ENCODE measurements at places on chromosomes 6 and 20. TPM values are rescaled to one million over a fixed set of nuclear protein-coding genes. Genes with fewer than 3 reads are reported as not detected.

DNA sequence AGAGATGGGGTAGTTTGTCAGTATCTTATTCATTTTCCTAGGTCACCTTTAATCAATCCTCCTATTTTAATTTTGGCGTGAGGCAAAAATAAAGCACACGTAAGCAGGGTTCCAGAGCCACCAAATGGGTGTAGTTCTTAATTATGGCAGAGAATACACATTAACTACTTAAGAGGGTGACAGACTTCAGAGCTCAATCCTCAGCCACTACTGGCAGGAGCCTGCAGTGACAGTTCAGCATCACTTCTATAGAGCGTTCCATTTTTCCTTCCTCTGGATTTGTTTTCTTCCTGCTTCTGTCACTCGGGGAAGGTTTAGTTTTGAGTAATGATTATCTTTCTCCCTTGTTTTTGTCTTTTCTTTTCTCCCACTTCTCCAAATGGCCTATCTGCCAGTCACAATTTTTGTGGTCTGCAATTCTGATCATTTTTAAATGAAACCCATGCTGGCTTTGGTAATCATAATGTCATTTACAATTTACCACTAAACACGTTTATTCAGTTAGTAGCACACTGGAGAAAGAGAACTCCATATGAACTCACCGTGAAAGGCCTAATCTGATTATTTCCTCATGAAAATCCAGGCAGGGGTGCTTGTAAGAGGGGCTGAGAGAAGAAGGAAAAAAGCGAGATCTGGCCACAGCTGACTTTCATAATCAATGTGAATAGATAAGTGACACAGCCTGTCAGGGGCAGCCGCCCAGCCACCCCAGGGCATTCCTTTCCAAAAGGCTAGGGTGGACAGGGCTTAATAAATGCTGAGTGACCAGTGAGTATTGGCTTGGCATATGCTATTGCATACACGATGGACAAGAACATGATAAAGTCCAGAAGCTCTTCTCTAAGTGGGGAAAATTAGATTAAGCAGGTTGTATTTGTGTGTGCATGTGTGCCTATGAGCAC lies 412.1 kb downstream of the PKHD1 start:
- H3K4me1 ChIP-seq = no peaks in the 10 kb centered on the region
- H3K36me3 ChIP-seq = no peaks in the 10 kb centered on the region
- no peaks in the 10 kb centered on the region for H3K27me3 ChIP-seq
- H3K27ac ChIP-seq = no peak overlapping the region

DNA sequence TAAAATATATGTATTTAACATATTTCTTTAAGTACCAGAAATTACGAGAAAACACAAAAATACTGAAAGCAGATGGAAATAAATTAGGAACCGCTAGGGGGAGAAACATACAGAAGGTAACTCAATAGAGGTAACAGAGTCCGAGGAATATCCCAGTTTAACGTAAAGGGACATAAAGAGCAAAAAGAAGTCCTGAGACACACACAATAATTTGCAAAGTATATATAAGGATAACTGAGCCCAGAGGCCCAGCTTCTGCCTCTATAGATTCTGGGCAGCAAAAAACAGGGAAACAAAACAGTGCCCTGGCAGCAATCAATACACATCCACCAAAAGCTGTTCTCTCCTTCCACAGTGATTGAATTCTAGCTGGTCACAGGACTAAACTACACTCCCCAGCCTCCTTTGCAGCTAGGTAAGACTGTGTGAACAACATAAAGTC lies 15.1 kb downstream of the TBC1D32 start:
- H3K4me3 ChIP-seq = peak overlapping the region; percentile 36
- no peaks in the 10 kb centered on the region for H3K27me3 ChIP-seq
- no peak overlapping the region for H3K27ac ChIP-seq
- DNase-seq = no peak
- no peaks in the 10 kb centered on the region for H3K36me3 ChIP-seq
- H3K4me1 ChIP-seq = no peaks in the 10 kb centered on the region

GRCh38 chr6:82893889-82894652 lies 171.6 kb downstream of the UBE3D start:
- no peak overlapping the region for H3K27ac ChIP-seq
- DNase-seq = no peak
- H3K36me3 ChIP-seq = no peaks in the 10 kb centered on the region
- peaks cover 8% of the 10 kb centered on the region for H3K4me1 ChIP-seq

GRCh38 chr6:147793871-147794643 lies 285.6 kb downstream of the SAMD5 start:
- no peak overlapping the region for H3K27ac ChIP-seq
- no peaks in the 10 kb centered on the region for H3K4me1 ChIP-seq
- H3K4me3 ChIP-seq = no peak overlapping the region
- no peak for DNase-seq

DNA sequence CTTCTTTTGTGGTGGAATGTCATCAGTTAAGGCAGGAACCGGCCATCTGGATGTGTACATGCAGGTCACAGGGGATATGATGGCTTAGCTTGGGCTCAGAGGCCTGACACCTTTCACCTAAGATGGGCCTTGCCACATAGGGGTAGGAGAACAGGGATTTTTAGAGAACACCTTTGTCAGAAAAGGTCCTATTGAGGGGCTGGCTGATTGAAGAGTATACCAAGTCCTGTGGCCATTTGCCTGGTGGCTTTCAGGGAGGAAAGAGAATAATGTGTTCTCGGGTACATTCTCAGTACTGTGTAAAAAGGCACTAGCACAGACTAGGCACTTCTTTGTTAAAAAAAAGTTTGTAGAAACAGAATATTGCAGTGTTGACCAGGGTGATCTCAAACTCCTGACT lies 26.4 kb downstream of the GMPR start:
- DNase-seq = no peak
- H3K27ac ChIP-seq = no peak overlapping the region
- no peaks in the 10 kb centered on the region for H3K4me1 ChIP-seq
- H3K36me3 ChIP-seq = no peaks in the 10 kb centered on the region

GRCh38 chr6:100349366-100349765 lies 115.4 kb downstream of the SIM1 start:
- no peak overlapping the region for H3K27ac ChIP-seq
- H3K4me3 ChIP-seq = no peak overlapping the region
- H3K27me3 ChIP-seq = no peaks in the 10 kb centered on the region
- no peaks in the 10 kb centered on the region for H3K36me3 ChIP-seq
- peaks cover 60% of the 10 kb centered on the region for H3K4me1 ChIP-seq
- DNase-seq = no peak

DNA sequence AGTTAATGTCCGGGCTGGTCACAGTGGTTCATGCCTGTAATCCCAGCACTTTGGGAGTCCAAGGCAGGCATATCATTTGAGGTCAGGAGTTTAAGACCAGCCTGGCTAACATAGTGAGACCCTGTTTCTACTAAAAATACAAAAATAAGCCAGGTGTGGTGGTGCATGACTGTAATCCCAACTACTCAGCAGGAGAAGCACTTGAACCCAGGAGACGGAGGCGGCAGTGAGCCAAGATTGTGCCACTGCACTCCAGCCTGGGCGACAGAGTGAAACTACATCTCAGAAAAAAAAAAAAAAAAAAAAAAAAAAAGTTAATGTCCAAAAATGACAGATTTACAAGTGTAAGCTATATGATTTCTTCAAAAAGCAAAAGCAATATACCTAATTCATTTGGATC lies 124.9 kb downstream of the CCDC170 start:
- no peaks in the 10 kb centered on the region for H3K4me1 ChIP-seq
- DNase-seq = no peak
- H3K27ac ChIP-seq = no peak overlapping the region
- no peaks in the 10 kb centered on the region for H3K27me3 ChIP-seq

GRCh38 chr6:127554435-127555006 lies 22.5 kb upstream of the C6orf58 start:
- no peak overlapping the region for H3K4me3 ChIP-seq
- DNase-seq = peak; percentile 33
- H3K4me1 ChIP-seq = peaks cover 13% of the 10 kb centered on the region
- H3K27ac ChIP-seq = no peak overlapping the region
- no peaks in the 10 kb centered on the region for H3K36me3 ChIP-seq
- H3K27me3 ChIP-seq = peaks cover 6% of the 10 kb centered on the region

C6orf58 gene
- not detected for total RNA-seq

WFDC10B gene
- not detected for total RNA-seq

NR2E1 gene
- not detected for total RNA-seq

IL17F gene
- not detected for total RNA-seq
